ENCODE measurements at places on chromosomes 2 and 18.

- DNase-seq: no peak
Measured at GRCh38 chr2:177698281-177698680, 305.7 kb downstream of the AGPS start.

DNA sequence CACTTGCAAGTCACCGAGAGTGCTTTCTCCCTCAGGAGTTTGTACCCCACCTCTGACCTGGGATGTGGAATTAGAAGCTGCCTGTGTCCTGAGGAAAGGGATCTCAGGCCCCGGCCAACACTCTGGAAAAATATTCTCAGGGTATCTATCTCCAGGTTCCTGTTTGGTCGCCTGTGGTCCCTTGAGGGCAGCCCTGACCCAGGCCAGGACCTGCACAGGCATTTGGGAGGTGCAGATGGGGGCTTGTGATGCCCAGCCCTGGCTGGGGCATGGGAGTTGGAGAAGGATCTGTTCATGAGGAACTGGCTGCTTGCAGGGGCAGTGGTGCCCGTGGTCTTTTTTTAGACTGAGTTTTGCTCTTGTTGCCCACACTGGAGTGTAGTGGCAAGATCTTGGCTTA lies 46.3 kb downstream of the MYCN start:
- no peak for DNase-seq

GRCh38 chr2:205511641-205512040 lies 170.7 kb upstream of the NRP2 start:
- DNase-seq: no peak

DNA sequence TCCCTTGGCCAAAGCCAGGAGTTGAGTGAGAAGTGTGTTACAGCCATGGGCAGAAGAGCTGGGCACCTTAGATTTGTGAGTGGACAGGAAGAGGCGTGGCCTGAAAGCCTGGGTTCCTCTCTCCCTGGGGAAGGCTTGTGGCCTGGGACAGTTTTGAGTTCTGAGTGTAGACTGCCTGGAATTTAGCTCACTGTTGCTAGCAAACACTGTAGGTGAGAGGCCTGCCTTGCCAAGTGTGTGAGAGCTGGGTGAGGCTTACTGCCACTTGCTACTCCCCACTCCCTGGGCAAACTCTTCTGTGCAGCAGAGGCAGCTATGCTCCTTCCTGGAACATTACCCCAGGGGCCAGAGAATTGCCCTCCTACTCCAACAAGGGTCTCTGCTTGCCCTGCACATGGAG lies 150.0 kb upstream of the GALNT5 start:
- DNase-seq: no peak

DNA sequence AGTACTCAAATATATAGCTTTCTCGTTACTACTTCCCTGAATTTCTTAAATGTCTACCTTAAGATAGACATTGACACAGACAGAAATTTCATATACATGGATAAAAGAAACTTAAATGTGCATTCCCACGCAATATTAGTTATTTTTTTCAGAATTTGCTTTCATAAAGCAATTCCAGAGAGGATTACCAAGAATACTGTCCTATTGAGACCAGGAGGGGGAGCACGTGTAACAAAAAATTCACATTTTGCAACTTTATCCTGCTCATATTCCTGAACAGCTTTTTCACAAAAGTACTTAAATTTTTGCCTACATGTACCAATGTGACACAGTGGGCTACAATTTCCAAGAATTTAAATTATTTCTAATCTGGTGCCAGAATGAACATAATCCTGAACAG lies 30.7 kb upstream of the ERCC3 start:
- DNase-seq: no peak

DNA sequence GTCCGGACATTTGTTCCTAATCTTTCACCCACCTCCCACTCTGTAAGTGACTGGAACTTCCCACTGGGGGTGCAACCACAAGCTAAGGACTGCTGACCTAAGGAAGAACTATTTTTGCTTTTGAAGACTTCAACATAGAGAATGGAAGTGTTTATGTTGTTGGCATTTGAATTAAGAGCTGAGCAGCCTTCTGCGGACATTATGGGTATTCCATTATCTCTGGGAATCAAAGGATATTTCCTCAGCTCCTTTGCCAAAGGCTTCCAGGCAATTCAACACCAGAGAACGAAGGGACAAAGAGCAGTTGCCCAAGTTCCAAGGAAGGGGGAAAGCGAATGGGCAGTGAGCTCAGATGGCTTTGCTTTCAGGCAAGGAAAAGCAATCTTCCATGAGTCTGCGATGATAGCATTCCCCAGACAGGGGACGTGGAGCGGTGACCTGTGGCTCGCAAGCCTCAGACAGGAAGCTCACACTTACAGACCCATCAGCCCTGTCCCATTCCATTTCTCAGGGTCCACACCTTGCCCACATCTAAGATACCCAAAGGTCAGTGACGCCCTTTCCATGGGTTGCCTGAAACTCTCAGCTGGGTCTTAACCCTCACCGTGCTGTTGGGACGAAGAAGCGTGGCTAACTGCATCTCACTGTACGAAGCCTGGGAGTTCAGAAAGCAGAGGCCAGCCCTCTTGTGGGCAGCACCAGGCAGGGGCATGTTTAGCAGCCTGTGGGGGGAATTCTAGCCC lies 116.8 kb downstream of the COPS8 start:
- no peak for DNase-seq

GRCh38 chr18:12372406-12372805 lies 4.6 kb downstream of the AFG3L2 start:
- no peak for DNase-seq

Measured in GM20000 (cell line).